ENCODE measurements at places on chromosomes 4 and X. TPM values are rescaled to one million over a fixed set of nuclear protein-coding genes. Genes with fewer than 3 reads are reported as not detected.

The VSIG4 gene
- not detected for total RNA-seq

The NR3C2 gene
- total RNA-seq = not detected

The MFAP3L gene
- 4.5 TPM for total RNA-seq

The ARHGEF6 gene
- total RNA-seq = 0.13 TPM

The SMIM43 gene
- 0.46 TPM for total RNA-seq

The TMEM154 gene
- 0.17 TPM for total RNA-seq

The SPOCK3 gene
- total RNA-seq = 0.13 TPM

The C1QTNF7 gene
- not detected for total RNA-seq

The HDAC6 gene
- total RNA-seq = 28.6 TPM

The CT45A3 gene
- 0.16 TPM for total RNA-seq

The GLRA3 gene
- not detected for total RNA-seq

The DCAF4L1 gene
- 0.12 TPM for total RNA-seq

The KCTD8 gene
- total RNA-seq = not detected

The IRS4 gene
- total RNA-seq = not detected
